Foreskin melanocyte (primary cell): ENCODE measurements at places on chromosomes 5 and 9.

- DNase-seq: no peak
Measured at GRCh38 chr9:135260221-135261180, 173.0 kb downstream of the OLFM1 start.

GRCh38 chr9:31601666-31602065 is 782.8 kb upstream of the ACO1 start:
- no peak for DNase-seq

- no peak for DNase-seq
Measured at GRCh38 chr5:42948961-42949347, 91.2 kb downstream of the ANXA2R start.

DNA sequence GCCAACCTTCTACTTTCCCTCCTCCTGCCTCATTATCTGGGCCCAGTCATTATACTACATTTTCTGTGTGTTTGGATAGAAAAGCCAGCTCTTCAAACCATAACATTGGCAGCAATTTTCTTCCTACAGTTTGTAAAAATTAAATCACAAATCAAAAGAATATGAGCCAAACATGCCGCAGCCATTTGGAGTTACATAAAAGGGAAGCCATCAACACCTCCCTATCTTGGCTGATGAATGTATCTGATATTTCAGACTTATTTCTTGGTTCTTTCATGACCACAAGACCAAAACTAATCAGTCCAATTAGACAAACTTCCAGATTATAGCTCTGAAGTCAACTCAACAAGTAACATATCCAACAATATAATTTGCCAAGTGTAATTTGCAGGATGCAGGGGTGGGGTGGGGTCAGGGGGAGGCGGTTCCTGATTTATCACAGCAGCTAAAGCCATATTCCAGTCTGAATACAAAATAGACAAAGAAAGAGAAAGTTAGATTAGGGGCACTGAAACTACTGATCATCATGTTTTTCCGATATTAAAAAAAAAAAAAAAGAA is 89.4 kb upstream of the CNTLN start:
- DNase-seq: no peak

- DNase-seq: peak; percentile 67
Measured at GRCh38 chr9:35553670-35554543, 51.2 kb upstream of the TESK1 start.

DNA sequence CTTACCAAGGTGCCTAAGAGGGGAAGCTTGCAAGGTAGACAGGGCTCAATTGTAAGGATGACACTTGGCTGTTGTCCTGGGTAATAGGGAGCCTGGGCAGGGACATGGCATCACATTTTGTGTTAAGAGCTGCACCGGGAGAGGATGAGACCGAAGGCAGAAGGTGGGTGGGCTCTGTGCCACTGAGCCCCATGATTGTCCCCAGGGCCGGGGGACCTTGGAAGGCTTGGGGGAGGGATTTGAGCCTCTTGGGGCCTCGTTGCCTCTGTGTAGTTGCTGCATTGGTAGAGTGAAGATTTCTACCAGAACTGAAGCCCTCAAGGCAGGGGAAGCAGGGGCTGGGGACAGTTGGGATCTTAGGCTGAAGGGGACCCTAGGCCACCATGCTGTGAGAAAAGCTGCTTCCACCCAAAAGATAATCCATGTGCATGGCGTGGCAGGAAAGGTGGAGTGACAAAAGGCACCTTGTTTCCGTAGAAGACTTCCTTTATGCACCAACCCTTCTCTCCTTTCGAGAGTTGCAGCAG is 11.9 kb downstream of the FGF18 start:
- no peak for DNase-seq

- DNase-seq: no peak
Measured at GRCh38 chr5:537621-538071, 13.4 kb upstream of the SLC9A3 start.

- DNase-seq: no peak
Measured at GRCh38 chr5:131716650-131717049, 80.2 kb downstream of the FNIP1 start.

GRCh38 chr5:137206030-137206715 is 293.0 kb downstream of the SPOCK1 start:
- no peak for DNase-seq

DNA sequence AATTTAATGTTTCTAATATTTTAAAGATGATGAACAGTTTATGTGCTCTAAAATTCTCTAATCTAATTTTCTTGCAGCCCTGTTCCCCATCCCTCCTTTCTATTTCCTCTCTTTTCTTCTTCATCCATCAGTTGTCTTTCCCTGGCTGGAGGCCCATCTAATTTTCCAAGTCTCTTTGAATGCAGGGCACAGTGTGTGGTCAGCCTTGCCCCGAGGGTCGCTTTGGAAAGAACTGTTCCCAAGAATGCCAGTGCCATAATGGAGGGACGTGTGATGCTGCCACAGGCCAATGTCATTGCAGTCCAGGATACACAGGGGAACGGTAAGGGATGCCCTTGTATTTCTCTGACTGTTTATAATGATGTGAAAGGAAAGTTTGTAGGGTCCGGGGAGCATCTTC is 111.8 kb downstream of the MEGF10 start:
- no peak for DNase-seq

DNA sequence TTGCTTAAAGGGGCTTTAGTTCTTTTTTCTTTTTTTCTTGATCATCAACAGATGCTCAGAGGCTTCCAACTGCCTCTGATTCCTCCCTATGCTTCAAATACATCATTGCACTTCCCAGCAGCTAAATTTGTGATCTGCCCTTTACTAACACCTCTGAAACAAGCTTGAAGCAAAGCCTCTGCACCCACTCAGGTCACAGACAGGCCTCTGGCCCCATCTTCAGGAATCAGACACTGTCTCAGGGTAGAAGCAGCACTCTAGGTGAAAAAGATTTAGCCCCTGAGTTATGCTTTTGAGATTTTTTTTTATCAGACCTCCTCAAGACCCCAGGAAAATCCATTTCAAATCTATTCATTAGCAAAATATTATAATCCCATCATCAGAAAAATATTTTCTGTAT is 91.5 kb downstream of the MAMDC2 start:
- no peak for DNase-seq

DNA sequence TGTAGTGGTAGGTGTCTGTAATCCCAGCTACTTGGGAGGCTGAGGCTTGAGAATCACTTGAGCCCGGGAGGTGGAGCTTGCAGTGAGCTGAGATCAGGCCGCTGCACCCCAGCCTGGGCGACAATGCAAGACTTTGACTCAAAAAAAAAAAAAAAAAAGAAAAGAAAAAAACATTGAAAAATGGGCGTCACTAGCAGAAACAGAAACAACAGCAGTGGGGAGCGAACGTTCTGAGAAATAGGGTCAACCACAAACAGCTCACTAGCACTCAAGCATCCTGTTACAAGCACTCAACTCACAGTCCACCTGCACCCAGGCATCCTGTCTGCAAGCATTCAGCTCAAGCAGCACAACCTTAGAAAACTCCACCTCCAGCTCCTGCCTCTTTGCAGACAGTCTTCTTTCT is 17.2 kb downstream of the TRIM14 start:
- no peak for DNase-seq

- no peak for DNase-seq
Measured at GRCh38 chr5:11075035-11075805, 314.2 kb upstream of the DAP start.

- DNase-seq: no peak
Measured at GRCh38 chr9:6944896-6945295, 187.1 kb downstream of the KDM4C start.

DNA sequence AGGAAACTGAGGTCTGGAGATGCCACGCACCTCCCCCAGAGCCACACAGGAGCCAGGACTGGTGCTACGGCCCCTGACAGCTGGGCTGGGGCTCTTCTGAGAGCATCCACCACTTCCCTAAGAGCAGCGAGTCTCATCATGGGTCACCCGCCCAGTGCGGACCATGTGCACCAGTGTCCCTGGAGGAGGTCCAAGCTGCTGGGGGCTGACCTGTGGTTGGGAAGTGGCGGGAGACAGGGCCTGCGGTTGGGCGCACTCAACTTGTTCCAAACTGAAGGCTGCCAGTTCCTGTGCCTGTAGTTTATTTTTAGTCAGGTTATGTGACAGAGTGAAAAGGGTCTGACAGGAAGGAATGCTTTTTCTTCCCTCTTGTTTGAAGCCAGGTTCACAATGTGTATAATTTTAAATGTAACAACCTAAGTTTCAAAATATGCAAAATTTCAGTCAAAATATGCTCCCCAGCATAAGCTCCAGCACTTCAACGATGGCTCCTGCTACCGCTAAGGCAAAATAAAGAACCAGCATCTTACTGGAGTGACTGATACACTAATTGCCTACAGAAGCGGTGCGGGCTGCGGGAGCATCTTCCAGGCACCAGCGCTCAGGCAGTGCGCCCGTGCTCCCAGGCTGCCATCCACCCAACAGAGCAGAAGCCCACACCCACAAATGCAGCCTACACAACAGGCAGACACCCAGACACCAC is 14.8 kb downstream of the BARHL1 start:
- DNase-seq: no peak

DNA sequence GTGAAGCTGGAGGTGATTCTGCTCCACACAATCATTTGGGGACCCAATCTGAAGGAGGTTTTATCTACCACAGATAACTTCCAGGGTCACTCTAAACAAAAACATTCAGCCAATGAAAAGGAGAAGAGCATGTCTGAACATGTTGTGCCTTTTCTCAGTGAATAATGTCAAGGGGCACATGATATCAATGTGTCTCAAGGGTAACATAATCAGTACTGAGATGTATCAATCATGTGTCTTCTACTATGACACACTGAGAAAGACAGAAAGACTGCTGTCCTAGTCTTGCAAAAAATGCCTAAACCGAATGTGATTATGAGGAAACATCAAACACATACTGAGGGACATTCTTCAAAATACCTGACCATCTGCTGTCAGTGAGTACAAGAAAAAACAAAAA is 25.4 kb upstream of the RASA1 start:
- no peak for DNase-seq

DNA sequence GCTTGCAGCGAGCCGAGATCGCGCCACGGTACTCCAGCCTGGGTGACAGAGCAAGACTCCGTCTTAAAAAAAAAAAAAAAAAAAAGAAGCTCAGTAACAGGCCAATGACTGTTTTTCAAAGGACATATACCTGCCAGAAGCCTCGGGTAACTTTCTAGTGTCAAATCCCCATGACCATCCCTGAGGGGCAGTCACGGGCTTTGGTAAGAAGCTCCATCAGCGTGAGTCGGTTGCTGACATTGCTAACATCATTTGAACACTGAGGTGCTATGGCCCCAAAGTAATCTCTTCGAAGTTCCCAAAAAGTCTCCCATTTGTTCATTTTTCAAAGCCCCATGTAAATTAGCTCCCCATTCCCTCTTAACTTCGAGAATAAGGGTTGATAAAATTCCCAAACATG is 11.6 kb downstream of the NAIP start:
- DNase-seq: no peak

DNA sequence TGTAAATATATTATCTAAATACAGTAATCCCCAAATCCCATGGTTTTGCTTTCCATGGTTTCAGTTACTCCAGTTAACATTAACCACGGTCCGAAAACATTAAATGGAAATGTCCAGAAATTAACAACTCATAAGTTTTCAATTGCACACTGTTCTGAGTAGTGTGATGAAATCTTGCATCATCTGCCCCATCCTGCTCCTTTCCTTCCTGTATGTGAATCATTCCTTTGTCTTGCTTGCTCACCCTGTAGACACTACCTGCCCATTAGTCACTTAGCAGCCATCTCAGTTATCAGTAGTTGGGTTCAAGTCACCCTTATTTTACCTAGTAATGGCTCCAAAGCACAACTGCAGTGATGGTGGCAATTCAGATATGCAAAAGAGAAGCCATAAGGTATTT is 1568.5 kb upstream of the WWC1 start:
- DNase-seq: no peak

DNA sequence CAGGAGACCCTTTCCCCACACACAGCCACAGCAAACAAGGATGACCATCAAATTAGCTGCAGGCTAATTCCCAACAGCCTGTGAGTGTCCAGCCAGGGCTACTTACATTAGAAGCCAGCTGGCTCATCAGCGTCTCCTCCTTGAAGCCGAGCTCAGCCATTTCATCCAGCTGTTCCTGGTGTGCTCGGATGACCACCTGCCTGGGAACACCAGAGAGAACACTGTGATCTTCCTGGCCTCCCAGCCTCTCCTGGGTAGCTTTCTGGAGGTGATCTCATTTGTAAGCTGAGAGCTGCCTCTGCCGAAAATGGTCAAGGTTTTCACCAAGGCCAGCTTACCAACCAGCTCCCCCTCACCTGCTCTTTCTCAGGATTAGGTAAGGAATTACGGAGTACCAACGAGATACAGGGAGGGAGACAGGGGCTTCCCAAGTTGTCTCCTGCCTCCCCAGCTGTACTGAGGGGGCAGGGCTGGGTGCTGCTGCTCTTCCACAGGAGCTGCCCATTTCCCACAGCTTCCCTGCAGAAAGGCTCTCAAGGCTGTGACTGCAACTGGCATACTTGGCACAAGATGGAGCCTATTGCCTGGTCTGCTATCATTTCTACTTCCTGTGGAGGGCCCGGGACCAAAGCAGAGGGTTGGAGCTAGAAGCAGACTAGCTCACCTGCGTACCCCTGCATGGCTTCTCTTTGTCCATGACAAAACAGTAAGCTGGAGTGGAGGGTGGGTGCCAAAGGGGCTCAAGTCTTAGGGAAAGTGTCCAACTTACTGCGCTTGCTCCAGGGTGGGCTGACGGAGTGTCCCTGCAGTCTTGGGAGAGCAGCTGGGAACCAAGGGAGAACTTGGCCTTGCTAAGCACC is 73.9 kb downstream of the KIF24 start:
- DNase-seq: no peak

- no peak for DNase-seq
Measured at GRCh38 chr5:173330338-173331206, 2.4 kb upstream of the STC2 start.

DNA sequence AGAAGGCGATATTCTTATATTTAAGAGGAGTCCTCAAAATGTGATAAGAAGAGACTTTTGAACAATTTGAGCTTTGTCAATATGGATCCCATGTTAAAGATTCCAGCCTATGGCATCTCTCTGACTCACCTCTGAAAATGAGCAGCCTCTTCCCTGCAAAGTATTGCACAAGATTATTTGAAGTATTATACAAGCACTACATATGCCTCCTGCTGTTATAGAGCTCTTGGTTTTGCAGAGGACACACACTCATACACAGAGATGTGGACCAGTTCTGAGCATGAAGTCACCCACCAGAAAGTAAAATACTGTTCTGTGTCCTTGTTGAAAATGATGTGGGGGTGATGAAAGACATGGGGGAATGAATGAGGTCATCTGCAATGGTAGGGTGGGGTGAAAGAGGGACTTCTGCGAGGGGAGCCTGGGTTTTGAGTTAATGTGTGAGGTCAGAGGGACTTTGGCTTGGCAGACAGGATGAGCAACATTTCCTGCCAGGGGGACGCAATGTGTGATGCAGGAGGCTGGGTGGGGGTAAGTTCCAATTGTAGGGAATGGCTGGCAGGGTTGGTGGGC is 25.8 kb downstream of the FBXL7 start:
- no peak for DNase-seq
